ENCODE measurements at places on chromosomes 1 and 21.
A peak's percentile ranks its signal among the peaks of the same experiment; 100 is the strongest.

GRCh38 chr1:227323967-227324268 lies 5.6 kb upstream of the CDC42BPA start:
- DNase-seq = no peak

- no peak for DNase-seq
These were observed 35.8 kb downstream of the UBASH3A start for GRCh38 chr21:42439284-42440186.

DNA sequence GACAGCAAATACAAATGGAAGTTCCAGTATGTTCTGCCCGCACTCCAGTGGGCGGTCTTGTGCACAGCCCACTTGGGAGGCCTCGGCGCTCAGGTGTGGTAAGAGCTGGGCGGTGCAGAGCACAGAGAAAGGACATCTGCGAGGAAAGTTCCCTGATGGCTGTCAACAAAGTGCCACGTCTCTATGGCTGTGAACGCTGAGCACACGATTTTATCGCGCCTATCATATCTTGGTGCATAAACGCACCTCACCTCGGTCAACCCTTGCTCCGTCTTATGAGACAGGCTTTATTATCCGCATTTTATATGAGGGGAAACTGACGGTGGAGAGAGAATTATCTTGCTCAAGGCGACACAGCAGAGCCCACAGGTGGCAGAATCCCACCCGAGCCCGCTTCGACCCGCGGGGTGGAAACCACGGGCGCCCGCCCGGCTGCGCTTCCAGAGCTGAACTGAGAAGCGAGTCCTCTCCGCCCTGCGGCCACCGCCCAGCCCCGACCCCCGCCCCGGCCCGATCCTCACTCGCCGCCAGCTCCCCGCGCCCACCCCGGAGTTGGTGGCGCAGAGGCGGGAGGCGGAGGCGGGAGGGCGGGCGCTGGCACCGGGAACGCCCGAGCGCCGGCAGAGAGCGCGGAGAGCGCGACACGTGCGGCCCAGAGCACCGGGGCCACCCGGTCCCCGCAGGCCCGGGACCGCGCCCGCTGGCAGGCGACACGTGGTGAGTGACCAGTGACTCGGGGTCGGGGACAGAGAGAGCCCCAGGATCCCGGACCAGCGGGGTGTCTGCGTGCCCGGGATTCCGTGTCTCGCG lies at the start of gene IL12RB2:
Gene IL12RB2, plus strand, starts transcription at position 623 of the 810 bp plus-strand sequence. CDS start 12,496 bp downstream, outside the sequence.
- peak; percentile 23 for DNase-seq

DNA sequence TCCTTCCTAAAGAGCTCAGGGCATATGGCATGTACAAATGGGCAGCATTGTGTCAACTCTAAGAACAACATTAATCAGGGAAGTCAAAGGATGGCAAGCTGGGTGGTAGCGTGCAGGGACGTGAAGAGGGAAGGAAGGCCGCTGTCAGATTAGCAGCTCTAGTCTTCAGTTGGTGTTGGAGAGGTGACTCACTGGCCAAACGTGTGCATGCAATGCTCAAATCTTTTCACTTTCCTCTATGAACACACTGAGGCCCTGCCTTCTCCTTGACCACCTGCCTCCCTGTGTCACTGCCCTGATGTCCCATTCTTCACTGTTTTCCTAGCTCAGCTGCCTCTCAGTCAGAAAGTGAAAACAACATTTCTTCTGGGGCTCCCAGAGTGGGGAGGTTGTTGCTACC lies 5.9 kb upstream of the PIGR start:
- no peak for DNase-seq

DNA sequence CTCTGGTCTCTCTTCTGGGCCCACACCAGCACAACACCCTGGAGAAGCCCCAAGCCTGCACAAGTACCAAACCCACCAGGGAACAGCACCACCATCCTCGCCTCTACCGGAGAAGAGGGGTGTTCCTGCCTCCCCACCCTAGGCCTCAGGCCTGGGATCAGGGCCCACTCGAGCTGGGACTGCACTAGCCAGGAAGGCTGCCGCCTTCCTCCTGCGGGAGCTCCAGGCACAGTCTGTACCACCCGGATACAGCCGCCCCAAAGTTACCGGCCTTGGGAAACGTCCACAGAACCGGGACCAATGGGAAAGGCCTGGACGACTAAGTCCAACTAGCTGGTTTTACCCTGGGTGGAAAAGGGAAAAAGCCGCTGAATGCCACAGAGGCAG lies 3.4 kb downstream of the TAL1 start:
- no peak for DNase-seq

DNA sequence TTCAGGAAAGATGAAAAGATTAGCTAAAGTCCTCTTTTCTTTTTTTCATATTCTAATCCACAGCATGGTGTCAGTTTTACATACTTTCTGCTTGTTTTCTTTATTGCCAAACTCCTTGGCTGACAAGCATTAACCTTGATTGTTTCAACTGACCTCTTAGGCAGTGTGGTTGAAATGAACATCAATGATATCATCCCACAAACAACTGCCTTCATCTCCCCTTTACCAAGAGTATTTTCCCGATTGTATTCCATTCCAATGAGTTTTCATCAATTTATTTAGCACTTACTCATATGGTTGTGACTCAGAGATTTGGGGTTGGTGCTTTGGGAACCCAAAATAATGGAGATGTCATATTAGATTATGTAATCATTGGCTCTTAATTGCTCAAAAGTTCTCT lies 71.8 kb downstream of the SPAG17 start:
- no peak for DNase-seq

DNA sequence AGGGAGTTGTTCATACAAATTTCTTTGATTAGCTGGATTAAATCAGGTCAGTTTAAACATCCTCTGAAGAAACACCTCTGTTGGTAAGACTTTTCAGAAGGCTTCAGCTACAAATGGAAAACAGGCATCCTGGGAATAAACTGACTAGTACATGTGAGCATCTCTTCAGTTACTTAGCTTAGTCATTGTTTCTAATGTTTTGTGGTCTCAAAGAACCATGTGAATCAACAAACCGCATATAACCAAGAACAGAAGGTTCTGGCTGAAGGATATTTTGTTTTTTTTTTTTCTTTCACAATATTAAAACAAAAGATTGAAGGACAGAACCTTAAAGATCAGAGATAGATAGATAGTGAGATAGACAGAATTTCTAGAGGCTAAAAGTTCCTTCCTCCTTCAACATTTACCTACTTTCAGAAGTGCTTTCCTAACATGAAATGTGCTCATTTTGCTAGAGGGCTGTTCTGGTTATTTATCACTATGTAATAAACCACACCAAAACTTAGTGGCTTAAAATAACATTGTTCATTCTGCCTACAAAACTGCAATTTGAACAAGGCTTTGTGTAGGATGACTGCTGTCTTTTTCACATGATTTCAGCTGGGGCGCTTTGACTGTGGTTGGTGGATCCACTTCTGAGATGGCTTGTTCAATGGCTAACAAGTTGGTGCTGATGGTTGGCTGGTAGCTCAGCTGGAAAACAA lies 119.8 kb upstream of the PTGFR start:
- DNase-seq = no peak

DNA sequence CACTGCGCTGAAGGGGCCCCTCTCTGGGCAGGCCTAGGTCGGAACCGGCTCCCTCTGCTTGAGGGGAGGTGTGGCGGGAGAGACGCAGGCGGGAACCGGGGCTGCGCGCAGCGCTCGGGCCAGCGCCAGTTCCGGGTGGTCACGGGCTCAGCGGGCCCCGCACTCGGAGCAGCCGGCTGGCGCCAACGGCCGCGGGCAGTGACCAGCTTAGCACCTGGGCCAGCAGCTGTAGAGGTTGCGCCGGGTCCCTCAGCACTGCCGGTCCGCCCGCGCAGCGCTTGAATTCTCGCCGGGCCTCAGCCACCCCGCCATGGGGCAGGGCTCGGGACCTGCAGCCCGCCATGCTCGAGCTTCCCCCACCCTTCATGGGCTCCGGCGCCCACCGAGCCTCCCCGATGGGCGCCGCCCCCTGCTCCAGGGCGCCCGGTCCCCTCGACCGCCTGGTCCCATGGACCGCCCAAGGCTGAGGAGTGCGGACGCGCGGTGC lies 254.6 kb downstream of the COL11A1 start:
- no peak for DNase-seq

DNA sequence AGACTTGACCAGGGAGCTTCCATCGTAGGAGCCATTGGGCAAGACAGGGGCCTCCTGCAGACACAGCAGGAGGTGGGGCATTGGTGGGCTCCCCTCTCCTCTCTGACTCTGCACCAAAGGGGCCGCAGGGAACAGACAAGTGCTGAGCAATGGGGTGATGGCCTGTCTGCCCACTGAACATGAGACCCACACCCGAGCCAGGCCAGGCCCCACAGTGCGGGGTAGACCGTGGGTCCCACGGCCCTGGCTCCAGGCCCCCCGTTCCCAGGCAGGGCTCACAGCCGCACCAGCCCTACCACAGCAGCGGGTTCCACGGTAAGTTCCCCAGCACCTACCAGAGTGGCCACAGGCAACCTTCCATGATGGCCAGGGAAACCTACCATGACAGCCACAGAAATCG lies 45.9 kb downstream of the CHD5 start:
- DNase-seq = no peak

DNA sequence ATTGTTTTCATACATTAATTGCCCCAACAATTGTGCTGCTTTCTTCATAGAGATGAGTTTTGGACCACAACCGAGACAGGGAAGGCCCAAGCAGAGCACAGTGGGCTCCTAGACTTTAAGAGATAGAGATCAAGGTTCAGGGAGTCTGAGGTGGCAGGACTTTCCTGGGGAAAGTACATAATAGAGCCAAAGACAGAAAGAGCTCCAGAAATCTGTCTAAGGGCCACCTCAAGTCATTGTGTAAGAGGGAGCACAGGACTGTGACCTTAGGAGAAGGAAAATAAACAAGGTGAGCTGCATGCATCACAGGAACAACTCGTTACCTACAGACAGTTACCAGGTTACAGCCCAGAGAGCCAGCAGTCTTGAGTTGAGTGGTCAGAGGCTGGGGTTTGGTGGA lies 41.3 kb upstream of the CR2 start:
- DNase-seq = no peak

- no peak for DNase-seq
These were observed 4.1 kb downstream of the ABCD3 start for GRCh38 chr1:94422115-94422820.

DNA sequence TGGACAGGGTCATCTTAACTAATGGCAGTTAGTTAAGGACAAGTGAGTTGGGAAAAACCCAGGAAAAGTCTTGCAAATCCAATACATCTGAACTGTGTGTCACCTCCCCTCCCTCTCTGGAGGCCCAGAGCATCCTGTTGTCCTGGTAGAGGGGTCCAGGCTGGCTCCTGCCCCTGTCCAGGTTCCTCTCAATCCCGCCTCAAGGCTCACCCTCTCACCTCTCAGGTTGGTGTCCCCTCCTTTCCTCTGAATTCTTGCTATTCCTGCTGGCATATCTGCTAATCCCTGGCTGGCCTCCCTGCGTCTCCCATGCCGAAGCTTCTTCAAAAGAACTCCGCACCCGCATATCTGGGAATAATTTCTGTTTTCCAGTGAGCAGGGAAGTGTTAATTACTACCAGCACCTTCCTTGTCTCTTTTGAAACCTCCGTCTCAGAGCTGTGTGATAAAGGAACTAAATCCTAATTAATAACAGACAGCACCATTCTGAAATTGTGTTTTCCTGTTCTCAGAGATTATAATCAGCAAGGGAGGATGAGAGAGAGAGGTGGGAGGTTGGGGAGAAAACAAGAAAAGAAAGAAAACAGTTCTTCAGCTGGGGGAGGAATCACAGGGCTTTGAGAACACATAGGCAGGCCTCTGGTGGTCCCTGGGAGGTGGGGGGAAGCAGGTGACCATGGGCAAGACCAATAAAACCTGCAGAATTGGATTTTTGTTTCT lies 568.0 kb downstream of the PTPRU start:
- DNase-seq = no peak

GRCh38 chr21:41887667-41888066 lies 8.5 kb upstream of the PRDM15 start:
- no peak for DNase-seq

DNA sequence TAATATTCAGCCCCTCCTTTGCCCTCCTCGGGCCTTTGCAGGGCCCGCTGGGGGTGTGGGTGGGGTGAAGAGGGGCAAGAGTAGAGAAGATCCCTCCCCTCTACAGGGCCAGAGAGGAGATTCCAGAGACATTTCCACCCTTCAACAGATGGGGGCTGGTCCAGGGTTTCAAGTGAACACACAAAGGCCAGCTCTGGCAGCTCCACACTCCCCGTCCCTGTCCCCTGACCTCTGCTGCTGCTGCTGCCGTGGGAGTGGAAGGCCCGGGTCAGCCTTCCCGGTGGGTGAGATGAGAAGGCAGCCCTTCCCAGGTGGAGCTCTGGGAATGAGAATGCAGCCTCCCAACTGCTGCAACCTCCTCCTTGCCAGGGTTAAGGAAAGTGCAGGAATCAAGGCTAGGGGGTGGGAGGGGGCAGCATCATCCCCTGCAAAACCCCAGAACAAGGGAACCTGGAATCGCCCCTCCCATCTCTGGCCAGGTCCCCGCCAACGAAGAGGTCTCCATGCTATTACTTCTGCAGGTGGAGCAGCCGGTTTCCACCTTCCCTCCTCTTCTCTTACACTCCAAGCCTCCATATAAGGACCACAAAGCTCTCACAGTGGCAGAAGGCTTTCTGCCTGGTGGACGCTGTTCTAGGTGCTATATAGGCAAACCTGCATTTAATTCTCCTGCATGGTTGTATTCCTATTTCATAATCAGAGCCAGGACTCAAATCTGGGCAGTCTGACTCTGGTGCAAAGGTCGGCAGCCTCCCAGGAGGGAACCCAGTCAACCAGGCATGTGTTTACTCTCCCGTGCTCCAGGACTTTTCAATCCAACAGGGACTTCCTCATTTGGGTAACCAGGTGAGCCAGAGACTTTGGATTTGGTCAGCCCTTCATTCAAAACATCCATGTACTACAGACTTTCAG lies 22.9 kb upstream of the ARHGEF10L start:
- no peak for DNase-seq

GRCh38 chr1:36481771-36482723 lies 666 bp downstream of the CSF3R start:
- no peak for DNase-seq

GRCh38 chr1:183126000-183126366 lies 60.1 kb upstream of the LAMC2 start:
- DNase-seq = no peak

DNA sequence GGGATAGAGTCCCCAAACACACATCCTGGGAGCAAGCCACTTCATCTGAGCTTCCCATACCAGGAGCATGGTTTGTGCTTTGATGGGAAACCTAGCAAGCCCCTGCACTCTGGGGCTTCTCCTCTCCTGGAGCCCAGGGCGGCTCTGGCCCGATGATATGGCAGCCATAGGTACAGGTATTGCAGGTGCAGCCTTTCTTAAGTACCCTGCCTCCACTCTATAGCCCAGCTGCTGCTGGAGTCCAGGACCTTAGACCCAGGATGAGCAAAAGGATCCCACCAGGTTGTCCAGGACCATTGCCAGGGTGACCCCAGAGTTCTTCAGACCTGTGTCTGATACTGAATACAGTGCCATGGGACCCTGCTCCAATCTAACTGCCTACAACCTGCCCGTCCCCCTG lies 4.2 kb downstream of the C1orf226 start:
- no peak for DNase-seq

- no peak for DNase-seq
These were observed 15.1 kb downstream of the KIAA1614 start for GRCh38 chr1:180927841-180928240.

All from stimulated activated naive CD4-positive, alpha-beta T cell (primary cell).